ENCODE measurements at places on chromosomes 7 and 10.

DNA sequence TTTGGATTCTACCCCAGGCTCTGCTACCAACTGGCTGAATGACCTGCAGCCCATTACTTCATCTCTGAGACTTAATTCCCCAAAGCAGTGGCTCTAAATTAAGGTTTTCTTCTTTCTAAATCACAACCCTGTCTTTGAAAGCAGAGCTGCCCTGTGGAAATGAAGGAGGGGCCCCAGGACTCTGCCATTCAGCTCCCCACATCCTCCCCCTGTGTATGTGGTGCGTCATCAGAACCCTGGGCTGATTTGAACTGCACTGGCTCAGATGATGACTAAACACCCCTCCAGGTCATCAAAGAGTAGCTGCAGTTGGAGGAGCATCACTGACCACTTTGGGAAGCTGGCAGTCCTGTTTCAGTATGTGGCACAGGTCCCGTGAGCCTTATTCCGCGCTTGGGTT lies 46.6 kb downstream of the BPGM start:
- DNase-seq = no peak

- no peak for DNase-seq
Observed at GRCh38 chr7:128164061-128164954, 76.8 kb upstream of the LEP start.

- DNase-seq = no peak
Observed at GRCh38 chr10:78118591-78118990, 84.9 kb downstream of the RPS24 start.

DNA sequence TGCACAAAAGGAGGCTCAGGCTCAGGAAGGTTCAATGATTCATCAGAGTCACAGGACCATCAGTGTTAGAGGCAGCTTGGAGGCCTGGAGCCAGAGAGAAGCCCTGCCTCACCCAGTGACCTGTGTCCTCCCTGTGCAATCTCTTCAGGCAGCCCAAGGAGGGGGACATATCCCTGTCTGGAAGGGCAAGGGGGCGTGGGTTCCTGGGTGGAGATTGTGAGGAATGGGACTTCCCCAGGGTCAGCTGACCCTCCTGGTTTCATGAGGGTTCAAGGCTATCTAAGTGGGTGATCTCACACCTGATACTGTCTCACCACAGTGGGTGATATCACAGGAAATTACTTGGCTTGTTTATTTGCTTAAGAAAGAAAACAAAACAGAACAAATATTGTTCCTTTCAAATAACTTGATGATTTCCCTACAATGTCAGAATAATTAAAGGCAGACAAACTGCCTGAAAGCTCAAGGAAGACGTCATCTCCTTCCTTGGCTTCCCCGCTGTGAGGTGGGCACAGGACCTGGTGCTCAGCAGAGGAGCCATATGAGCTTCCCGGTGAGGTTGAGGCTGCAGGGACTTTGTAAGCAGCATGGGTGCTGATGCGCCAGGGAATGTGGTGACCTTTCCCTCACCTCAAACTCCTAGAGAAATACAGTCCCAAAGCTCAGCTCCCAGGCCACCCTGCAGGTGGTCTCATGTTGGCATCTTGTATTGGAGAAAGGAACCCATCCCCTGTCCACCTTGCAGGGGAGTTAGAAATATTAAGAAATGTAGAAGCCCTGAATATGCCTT lies 763.2 kb downstream of the GRID1 start:
- no peak for DNase-seq

DNA sequence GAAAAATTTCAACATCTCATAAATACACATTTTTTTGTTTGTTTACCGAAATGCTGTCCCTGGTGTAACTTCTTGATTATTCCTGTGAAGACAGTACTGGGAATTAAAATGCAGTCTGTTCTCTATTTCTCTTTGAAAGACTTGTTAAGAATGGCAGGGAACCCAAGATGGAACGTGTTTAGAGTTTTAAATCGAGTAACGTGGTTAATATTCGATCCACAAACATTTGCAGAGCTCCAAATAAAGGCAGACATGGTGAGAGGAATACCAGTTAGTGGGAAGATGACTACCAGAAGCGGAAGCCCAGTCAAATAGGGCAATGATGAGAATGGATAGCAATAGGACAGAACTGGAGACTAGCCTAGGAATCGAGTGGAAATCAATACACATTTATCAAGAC lies 6.7 kb downstream of the PON3 start:
- DNase-seq = no peak
